ENCODE measurements at places on chromosomes 12 and 14.

DNA sequence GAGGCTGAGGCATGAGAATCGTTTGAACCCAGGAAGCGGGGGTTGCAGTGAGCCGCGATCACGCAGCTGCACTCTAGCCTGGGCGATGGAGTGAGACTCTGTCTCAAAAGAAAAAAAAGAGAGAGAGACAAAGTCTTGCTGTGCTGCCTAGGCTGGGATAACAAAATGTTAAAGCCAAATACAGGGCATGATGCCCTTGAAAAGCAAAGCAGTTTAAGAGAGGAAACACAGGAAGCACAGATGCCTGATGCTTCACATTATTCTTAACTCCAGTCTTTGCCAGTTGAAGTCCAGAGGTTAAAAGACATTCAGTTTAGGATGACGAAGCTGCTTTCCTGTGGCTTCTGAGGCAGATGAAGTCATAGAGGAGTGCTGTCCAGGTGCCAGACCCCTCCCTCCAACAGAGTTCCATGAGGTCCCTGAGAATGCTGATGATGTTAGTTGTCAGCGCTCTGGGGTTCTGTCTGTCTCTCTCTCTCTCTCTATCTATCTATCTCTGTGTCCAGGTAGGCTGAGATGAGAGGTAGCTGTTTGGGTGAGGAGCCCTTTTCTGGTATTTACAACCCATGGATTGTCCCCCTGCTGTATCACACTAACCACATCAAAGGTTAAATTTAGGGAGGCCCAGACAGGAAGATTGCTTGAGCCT is 4.9 kb upstream of the MRPL52 start:
- DNase-seq: no peak

GRCh38 chr14:101730626-101731186 is 30.8 kb upstream of the PPP2R5C start:
- no peak for DNase-seq

GRCh38 chr12:103779410-103780092 is 61.5 kb downstream of the NT5DC3 start:
- no peak for DNase-seq

DNA sequence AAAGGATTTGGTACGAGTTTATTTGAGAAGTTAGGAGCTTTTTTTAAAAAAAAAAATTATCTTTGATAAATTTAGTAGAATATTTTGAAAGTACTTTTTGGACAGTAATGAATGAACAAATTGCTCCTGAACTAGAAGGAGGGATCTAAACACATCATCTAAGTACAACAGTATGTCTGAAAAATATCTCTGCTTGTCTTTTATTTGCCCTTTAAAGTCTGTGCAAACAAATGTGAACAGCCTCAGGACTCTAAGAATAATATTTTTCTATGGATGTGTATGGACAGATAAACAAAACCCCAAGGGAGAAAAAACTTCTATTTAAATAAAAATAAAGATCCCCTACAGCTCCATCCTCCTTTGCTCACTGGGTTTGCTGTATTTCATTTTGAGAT is 19.5 kb downstream of the FBXL14 start:
- no peak for DNase-seq

GRCh38 chr12:11412731-11413130 is 17.4 kb upstream of the PRB2 start:
- no peak for DNase-seq

GRCh38 chr12:24904871-24905270 is 44.0 kb downstream of the BCAT1 start:
- no peak for DNase-seq

GRCh38 chr12:123934016-123934620 is 38.5 kb downstream of the CCDC92 start:
- DNase-seq: peak; percentile 25

GRCh38 chr12:71641390-71641789 is 22.3 kb downstream of the ZFC3H1 start:
- DNase-seq: no peak

- no peak for DNase-seq
These were observed 345.6 kb downstream of the PAWR start for GRCh38 chr12:79344855-79345847.

DNA sequence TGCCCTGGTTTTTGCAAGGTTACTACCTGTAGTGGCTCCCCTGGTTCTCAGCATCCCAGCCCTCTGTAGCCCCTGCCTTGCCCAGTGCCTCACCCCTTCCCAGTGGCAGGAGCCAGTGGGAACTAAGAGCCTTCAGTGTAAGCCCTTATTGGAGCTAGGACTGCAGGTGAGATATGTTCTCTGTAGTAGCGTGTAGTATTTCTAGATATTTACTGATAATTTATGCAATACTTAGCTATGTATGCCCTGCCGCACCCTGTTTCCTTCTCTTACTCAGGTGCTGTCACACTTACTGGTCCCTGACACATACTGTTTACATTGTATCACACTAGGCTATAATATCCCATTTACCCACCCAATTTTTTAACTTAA is 3.6 kb downstream of the BMAL2 start:
- no peak for DNase-seq

DNA sequence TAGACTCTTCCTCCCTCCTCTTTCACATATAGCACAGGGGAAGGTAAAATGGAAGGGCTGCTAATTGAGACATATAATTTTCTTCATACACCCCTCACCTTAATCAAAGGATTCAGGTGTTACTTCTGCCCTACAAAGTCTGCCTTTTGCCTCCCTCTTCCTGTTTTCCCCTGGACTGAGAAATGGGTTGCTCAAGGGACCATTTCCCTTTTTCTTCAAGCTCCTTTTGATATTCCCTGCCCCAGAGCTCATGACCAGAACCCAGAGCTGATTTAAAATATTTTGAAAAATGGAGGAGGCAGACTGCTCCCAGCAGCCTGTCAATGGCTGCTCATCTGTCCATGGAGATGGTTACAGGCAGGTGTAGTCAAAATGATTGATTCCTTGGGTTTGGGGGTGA is 6.3 kb upstream of the PIP4K2C start:
- DNase-seq: no peak

DNA sequence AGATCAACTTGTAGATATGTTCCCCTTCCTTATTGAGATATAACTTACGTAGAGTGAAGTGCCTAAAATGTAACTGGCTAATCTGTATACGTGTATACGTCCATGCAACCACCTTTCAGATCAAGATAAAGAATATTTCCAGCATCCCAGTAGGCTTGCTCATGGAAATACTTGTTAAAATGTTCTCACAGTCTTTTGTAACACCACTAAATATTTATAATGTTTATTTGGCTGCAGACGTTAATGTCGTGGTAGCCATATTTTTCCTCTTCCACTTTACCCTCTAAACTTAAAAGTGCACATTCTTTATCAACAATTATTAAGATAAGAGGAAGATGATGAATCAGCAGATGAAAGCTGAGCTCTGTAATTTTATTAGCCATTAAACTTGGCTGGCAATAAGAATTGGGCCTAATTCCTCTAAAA is 447.4 kb downstream of the AEBP2 start:
- no peak for DNase-seq

GRCh38 chr14:90517076-90517841 is 120.4 kb downstream of the CALM1 start:
- no peak for DNase-seq

DNA sequence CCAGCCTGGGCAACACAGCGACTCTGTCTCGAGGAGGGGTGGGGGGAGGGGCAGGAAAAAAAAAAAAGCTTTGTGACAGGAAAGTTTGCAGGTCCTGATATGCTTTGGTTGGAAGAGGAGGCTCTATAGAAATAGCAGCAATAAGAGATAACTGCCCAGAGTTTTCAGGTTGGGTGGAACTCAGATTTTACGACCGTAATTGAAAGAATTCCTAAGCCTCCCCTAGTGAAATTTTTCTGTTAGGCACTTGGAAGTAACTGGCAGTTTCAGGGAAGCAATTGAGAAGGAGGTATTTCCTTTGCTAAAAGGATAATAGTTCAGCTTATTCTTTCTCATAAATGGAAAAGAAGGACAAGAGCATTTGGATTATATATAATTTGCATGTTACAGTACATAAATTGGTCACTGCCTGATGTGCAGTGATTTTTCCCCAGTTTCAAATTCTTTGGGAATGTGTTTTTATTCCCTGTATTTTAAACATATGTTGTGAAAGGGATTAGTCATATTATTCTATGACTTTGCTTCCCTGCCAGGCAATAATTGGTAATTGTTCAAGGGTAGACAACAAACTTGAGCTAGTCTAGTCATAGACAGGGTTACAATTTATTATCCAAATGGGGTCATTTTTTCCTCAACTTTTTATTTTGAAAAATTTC is 452.8 kb downstream of the AEBP2 start:
- DNase-seq: no peak

DNA sequence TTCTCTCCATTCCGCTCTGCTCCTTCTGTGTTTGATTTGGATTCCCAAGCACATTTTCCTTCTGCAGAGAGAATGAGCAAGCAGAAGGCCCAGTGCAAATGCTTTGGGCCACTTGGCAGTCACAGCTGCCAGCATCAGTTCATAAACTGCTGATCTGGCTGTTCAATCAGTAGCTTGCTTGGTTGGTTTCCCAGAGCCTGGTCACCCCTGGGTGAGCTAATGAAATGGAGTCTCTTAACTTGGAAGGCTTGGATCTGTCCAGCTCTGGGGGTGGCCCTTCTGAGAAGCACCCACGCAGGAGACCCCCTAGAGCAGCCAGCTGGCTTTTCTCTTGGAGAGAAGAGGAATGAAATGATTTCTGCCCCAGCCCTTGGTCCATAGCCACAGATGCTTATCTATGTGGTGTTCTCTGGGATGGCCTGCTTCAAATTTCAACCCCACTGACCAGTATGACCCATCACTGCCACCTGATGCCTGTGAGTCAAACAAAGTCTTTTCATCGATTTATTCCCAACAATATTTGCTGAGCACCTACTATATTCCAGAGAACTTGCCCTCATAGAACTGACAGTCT is 30.3 kb downstream of the FAIM2 start:
- no peak for DNase-seq

GRCh38 chr12:62817556-62818271 is 117.2 kb downstream of the PPM1H start:
- no peak for DNase-seq

DNA sequence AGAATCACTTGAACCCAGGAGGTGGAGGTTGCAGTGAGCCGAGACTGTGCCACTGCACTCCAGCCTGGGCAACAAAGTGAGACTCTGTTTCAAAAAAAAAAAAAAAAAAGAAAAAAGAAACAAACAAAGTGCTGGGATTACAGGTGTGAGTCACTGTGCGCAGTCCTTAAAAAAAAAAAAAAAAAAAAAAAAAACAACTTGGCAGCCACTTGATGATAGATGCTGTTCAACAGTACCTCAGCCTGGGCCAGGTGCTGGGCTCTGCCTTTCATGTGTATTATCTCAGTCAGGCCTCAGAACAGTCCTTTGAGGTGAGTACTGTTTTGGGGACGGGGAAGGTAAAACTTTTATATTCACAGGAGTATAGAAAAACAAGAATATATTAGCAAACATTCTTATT is 9.6 kb downstream of the ACADS start:
- DNase-seq: no peak

DNA sequence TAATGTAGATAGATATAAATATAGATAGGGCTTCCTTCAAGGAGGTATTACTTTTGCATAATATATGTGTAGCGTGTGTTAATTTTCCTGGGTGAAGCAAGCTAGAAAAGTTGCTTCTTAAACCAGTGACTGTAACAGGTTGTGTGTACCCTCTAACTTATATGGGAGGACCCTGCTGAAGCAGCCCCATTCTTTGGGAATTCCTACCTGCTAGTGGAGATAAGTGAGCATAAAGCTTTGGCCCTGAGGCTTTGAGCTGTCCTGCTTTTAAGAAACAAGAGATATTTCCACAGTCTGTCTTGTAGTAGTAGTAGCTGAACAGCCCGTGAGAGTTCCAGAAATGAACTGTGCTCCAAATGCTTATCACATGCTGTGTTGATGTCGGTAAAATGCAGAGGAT is 8.6 kb downstream of the RMST start:
- DNase-seq: no peak

DNA sequence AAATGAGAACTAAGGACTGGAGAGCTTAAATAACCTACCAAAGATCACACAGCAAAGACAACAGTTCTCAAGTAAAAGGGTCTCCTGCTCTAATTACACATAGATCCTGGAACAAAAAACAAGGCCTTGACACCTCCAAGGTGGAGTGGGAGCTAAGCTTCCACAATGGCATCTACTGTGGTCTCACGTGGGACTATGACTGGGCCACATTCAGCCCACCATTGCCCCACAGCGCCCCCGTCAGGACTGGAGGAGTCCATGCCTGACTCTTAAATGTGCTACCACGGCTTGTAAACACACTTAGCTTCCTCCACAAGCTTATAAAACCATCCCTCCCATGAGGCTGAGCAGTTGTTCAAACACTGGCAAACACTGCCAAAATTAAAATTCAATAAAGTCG is 88.5 kb downstream of the GCH1 start:
- DNase-seq: no peak

GRCh38 chr12:125220404-125221273 is 155.4 kb downstream of the AACS start:
- DNase-seq: no peak

DNA sequence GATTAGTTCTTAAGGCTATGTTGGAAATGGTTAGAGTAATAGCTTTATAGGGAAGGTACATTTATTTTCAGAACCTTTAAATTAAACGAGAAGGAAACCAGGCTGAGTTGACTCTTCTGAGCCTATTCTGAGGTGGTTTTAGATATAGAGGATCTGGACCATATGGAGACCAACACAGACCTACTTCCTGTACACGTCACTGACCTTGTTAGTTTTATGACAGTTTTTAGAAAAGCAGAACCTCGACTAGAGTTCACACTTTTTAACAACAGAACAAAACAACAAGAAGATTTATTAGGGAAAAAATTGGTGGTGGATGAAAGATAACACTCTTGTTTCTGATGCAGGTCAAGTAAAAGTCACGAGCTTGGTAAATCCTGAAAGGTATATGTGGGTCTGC is 107.1 kb downstream of the NPAS3 start:
- no peak for DNase-seq

GRCh38 chr12:27899151-27899661 is 73.3 kb downstream of the PTHLH start:
- no peak for DNase-seq

- no peak for DNase-seq
These were observed 9.0 kb downstream of the NYNRIN start for GRCh38 chr14:24407608-24408325.

- DNase-seq: no peak
These were observed 206.5 kb downstream of the AEBP2 start for GRCh38 chr12:19645823-19646222.

DNA sequence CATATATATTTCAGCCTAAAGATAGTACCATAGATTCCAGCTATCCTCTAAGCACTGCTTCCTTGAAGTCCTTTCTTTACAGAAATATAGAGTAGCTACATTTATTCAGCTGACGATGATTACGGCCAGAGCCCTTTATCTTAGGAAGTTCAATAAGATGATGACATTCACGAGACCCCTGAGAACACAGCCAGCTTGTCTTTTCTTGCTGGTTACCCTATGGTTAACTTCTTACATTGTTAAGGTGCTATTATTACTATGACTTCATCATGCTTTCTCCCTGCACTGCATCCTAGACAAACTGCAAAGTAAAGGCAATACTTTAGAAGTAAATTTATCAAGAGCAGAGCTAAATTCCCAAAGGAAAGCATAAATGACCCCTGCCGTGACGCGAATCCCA is 214.4 kb upstream of the LRFN5 start:
- no peak for DNase-seq

GRCh38 chr12:47781479-47782371 is 8.7 kb downstream of the SLC48A1 start:
- DNase-seq: no peak

Data from immature natural killer cell (primary cell).